ENCODE measurements at places on chromosomes 16 and 17.
A peak's percentile ranks its signal among the peaks of the same experiment; 100 is the strongest.

- DNase-seq = no peak
These were observed 3.9 kb upstream of the ALDH3A2 start for GRCh38 chr17:19644493-19645210.

GRCh38 chr17:8465759-8466158, 30.1 kb downstream of the NDEL1 start:
- no peak for DNase-seq

- DNase-seq = no peak
These were observed 590.3 kb upstream of the GOT2 start for GRCh38 chr16:59324462-59324861.

DNA sequence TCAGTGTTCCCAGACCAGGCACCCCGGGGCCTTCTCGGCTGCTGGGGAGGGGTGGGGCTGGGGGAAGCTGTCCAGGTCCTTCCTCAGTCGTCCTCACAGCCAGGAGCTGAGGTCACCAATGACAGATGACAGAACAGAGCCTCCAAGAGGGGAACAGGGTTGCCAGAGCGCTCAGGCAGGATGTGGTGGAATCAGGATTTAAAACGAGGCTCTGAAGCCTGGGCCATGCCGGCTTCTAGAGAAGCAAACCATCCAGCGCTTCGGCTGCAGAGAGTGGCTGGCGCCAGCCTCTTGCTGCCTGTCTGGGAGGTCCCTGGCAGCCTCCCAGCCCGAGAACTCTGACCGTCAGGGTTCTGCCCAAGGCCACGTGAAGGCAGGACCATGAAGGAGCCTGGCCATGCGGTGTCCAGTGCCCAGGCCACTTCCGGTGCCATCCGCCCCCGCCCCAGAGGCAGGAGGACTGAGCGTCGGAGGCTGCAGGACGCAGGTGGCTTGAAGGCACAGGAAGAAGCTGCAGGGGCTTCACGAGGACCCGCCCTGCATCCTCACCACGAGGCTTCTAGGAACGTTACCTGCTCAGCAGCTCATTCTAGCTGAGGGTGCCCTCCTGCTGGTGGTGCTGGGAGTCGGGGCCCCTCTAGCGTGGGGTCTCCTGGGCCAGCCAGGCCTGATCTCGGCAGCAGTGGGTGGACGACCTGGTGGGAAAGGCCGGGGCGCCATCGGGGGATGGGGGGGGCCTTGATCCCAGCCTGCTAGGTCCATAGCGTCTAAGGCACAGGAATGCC, 78.5 kb downstream of the KLHDC4 start:
- DNase-seq = no peak

DNA sequence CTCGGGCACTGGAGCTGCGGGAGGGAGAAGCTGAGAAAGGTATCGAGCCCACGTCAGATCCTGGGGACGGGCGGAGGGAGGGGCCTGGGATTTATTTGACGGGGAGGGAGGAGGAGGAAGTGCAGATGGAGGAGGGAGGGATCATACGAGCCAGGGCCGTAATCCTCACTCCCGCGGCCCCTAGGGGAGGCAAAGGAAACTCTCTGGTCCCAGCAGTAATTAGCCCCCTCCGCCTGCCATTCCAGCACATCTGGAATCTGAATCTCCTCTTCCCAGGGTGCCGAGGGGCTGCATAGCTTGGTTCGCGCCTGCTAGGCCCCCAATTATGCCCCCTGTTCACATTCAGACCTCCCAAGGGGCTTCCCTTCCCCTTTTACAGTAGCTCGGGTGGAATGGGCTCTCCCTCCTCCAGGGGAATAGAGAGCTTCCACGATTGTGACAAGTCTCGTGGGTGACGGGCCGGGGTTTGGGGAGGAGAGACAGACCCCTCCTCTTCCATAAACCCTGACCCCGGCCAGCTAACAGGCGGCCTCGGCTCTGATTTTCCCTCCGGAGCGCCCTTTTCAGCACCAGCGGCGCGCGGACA, at the start of gene SEZ6L2:
TSS of gene SEZ6L2 (minus strand) at position 35 of the 586 bp plus-strand sequence. CDS start 531 bp downstream, outside the sequence.
- DNase-seq = peak; percentile 91

DNA sequence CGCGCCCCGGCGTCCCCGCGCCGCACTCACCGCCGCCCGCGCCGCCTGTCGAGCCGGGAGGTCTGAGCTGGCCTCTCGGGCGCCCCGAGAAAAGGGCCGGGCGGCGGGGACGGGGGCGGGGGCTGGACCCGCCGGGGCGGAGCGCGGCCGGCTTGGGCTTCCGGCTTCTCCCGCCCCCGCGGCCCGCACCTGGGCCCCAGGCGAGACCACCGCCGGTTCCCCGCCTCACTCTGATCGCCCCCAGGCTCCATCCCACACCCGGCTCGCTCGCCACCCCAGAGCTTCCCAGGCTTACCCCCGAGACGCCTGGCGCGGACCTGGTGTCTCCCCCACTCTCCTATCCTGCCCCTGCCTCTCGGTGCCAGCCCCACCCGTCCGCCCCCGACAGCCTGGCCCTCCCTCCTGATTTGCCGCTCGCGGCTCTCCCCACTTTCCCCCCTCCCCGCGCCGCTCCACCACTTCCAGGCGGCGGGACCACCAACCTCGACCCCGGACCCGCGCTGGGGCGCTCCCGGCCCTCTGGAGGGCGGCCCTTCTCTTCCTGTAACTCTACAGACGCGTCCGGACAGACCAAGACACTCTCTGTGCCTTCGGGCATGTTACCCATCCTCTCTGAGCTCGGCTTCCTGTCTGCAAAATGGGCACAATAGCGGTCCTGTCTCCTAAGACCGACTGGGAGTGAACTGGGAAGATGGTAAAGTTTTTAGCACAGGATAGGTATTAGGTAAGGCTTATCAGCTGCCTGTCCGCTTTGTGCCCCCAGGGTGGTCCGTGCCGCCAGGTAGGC, at the start of gene LITAF:
TSS of gene LITAF (minus strand) at position 64 of the 787 bp plus-strand sequence. CDS start 30,189 bp downstream, outside the sequence.
- peak; percentile 64 for DNase-seq

- DNase-seq = no peak
These were observed 56.9 kb downstream of the MARCHF10 start for GRCh38 chr17:62751060-62751691.

DNA sequence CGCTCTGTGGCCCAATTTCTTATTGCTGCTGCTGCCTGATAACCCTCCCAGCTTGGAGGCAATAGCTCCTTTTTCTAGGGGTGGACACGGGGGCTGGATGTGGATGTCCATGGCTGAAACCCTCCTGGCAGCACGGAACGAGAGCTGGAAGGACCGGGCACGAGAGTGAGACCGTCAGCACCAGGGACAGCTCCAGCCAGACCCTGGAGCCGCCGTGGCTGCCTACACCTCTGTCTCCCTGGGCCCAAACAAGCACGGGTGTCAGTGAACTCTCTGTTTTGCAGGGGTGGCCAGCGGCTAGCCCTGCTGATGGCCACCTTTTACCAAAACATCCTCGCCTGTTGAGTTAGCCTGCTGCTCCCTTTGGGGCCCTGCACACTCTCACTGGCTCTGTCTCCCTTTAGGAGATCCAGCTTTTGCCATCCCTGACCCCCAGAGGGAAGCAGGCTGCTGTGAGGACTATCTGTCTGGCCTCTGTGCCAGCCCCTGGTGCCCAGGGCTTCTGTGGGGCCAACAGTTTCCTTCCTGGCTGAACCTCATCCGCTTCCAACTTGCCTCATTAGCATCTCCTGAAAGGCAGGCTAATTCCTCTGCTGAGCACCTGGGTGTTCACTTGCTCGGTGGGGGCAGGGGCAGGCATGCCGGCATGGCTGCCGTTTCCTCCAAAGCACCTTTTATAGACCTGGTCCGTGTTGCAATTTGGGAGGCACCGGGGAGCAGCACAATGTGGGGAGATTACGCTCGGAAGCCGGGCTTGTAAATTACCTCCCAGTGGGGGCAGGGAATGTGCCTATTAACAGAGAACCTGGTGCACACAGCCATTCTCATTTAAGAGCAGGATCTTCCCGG, 118.1 kb downstream of the ENGASE start:
- DNase-seq = no peak

GRCh38 chr17:21419299-21420239, 43.4 kb downstream of the KCNJ12 start:
- no peak for DNase-seq

GRCh38 chr17:44602970-44603369, 45.7 kb downstream of the FZD2 start:
- DNase-seq = no peak

DNA sequence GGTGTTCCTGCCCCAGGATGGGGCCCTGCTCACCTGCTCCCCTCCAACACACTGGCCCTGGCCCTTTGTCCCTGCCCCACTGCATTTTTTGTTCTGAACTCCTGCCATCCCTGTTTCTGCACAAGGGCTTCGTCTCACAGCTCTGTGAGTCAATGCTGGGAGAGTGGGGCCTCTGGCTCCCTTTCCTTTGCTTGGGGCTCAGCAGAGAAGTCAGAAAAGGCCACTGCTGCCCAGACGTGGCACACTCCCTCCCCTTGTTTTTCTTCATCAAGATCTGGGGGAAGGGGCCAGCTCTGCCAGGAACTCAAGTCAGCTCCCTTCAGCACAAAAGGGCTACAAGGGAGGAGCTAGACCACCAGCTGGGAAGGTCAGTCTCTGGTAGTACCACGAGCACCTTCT, 8.9 kb downstream of the PROCA1 start:
- no peak for DNase-seq

DNA sequence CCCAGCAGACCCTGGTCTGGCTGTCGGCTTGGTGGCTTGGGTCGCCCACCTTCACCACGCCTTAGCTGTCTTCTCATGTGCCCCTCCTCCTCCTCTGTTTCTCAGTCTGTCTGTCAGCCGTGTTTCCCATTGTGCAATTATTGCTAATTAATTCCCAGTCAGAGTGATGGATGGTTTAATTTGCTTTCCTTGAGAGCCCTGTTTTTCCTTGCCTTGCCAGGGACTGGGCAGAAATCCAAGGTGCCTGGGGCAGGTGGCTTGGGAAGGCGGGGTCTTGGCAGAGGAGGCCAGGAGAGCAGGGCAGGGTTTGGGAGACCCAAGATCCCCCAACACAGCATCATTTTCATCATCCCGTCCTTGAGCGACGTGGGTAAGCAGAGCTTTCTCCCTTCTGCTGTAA, 21.3 kb downstream of the NECAB2 start:
- DNase-seq = peak; percentile 36

GRCh38 chr16:23071196-23072083, 77.8 kb downstream of the USP31 start:
- DNase-seq = no peak

DNA sequence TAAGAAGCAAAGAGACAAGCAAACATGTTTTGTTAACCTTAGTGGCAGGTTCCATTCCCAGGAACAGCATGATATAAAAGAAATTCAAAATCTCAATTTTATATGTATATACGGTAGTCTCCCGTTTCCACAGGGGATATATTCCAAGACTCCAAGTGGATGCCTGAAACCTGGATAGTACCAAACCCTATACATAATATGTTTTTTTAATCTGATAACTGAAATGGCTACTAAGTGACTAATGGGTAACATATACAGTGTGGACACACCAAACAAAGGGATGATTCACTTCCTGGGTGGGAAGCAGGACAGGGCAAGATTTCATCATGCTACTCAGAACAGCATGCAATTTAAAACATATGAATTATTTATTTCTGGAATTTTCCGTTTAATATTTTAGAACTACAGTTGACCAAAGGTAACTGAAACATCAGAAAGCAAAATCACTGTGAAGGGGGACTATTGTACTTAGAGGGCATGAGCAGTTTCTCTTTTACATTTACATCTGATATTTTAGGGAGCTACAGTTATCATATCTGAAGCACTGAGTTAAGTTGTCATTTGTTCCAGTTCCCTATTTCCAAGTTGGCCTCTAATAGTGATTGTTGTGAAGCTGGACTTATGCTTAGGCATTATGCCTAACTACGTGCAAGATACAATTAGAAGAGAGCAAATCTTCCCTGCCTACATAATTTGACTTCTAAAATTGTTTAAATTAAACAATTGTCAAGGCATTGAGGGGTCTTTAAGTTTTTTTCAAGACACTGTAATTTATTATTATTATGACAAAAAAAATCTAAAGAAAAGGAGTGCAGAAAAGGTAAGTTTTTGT, 34.1 kb upstream of the ABCA6 start:
- DNase-seq = no peak

GRCh38 chr17:82103553-82104451, 5.8 kb upstream of the FASN start:
- peak; percentile 48 for DNase-seq

DNA sequence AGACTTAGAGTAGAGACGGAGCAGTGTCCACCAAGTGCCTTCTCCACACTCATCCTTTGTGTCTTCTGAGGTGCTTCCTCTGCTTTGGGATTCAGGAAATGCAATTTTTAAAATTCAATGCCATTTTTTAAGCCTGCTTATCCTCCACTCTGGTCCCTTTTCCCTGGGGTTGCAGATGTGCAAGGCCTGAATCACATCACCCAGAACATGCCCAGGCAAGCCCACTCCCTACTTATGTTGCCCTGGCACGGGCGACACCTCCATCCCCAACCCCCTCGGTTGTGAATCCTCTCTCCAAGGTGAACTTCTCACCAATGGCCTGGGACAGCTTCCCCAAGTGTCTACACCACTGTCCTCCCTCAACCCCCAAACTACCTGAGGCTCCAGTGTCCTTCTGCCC, 116.2 kb downstream of the C17orf67 start:
- no peak for DNase-seq

GRCh38 chr16:85390511-85391174, 222.5 kb upstream of the GSE1 start:
- no peak for DNase-seq

GRCh38 chr17:81635431-81635830, 1.5 kb downstream of the NPLOC4 start:
- no peak for DNase-seq

DNA sequence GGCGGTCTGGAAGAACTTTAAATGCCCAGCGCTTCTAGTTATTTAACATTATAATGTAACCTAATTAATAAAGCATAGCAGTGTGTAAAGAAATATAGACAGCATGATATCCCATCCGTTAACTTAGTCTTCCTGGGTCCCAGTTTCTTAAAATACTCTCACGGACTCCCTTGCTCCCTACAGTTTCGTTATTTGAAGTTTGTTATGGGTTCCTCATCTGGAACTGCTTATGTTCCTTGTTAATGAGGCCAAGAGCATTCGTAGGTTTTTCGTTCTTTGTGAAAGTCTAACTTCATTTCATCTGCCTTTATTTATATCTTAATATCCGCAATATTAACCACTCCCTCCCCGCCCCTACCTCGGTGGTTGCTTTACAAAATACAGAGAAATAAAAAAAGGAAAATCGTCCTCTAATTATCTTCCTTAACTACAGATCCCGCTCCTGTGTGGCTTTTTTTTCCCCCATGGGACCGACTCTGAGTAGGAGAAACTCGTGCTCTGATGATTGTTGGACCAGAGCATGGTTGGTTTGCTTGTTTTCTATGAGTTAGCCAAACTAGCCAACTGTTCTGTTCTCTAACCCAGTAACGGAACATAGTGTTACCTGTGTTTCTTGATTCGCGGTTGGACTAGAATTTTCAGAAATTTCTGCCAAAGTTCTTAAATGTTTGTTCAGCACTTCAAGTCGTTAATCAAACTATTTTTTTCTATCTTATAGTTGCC, 863 bp downstream of the ADPRM start:
- no peak for DNase-seq

- DNase-seq = no peak
These were observed 121.9 kb upstream of the GSE1 start for GRCh38 chr16:85491058-85491771.

GRCh38 chr16:88685156-88686061, 898 bp downstream of the SNAI3 start:
- DNase-seq = peak; percentile 50

GRCh38 chr17:38352245-38353085, 821 bp downstream of the SOCS7 start:
- DNase-seq = no peak

Data from HAP-1 (cell line).